ENCODE measurements at places on chromosomes 1 and 21. TPM values are rescaled to one million over a fixed set of nuclear protein-coding genes. Genes with fewer than 3 reads are reported as not detected.

DNA sequence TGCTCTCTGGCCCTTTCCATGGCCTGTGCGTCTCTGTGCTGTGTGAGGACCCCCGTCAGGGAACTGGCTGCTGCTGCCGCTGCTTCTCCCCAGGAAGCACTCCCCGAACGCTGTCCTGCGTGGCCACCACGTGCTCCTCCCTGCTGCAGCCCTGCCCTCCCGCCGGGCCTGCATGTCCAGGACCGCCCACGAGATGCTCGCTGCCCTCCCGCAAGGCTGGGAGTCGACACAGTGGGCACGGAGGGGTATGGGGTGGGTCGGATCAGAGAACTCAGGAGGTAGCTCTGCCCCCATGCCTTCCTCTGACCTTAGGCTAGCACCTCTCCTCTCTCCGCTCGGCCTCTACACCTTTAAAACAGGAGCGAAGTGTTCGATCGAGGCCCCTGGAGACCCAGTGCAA lies 171.9 kb upstream of the AJAP1 start:
- H3K27me3 ChIP-seq = peaks cover 16% of the 10 kb centered on the region
- H3K4me3 ChIP-seq = no peak overlapping the region
- H3K36me3 ChIP-seq = no peaks in the 10 kb centered on the region
- DNase-seq = no peak
- H3K27ac ChIP-seq = no peak overlapping the region

GRCh38 chr1:156801409-156802121 lies 15.1 kb downstream of the SH2D2A start:
- H3K27me3 ChIP-seq = no peaks in the 10 kb centered on the region
- H3K4me1 ChIP-seq = peaks cover 5% of the 10 kb centered on the region
- no peak overlapping the region for H3K4me3 ChIP-seq
- peaks cover 10% of the 10 kb centered on the region for H3K36me3 ChIP-seq

DNA sequence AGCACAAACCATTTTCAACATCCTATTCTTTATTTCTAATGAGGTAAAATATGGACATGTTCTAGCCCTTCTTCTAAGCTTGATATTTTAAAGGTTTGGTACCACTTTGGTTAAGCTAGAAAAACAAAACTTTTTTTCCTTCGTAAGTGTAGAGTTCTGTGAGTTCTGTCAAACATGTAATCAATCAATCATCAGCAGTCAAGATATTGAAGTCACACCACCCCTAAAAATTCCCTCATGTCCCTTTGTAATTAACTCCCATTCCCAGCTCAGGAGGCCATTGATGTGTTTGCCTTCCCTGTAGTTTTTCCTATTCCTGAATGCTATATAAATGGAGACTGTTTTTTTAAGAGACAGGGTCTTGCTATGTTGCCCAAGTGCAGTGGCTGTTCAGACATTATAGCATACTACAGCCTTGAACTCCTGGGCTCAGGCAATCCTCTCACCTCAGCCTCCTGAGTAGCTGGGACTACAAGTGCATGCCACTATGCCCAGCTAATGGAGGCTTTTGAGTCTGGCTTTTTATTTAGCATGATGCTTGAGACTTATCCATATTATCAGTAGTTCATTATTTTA lies 23.0 kb downstream of the IVNS1ABP start:
- H3K4me3 ChIP-seq = no peak overlapping the region
- DNase-seq = no peak
- H3K36me3 ChIP-seq = peaks cover 36% of the 10 kb centered on the region
- H3K27me3 ChIP-seq = no peaks in the 10 kb centered on the region

GRCh38 chr1:6815726-6816125 lies 30.5 kb downstream of the CAMTA1 start:
- peaks cover 1% of the 10 kb centered on the region for H3K36me3 ChIP-seq
- peaks cover 6% of the 10 kb centered on the region for H3K4me1 ChIP-seq
- H3K4me3 ChIP-seq = no peak overlapping the region
- H3K27me3 ChIP-seq = no peaks in the 10 kb centered on the region

The HPCA gene
- 1.1 TPM for total RNA-seq

Measured in progenitor cell of endocrine pancreas (in vitro differentiated cells).